NT2/D1 (cell line): ENCODE measurements at places on chromosomes 6 and 20.

- no peak for DNase-seq
Observed at GRCh38 chr6:100685747-100686146, 195.4 kb downstream of the ASCC3 start.

GRCh38 chr6:137093183-137094069 lies 48.7 kb upstream of the IL20RA start:
- no peak for DNase-seq

- no peak for DNase-seq
Observed at GRCh38 chr6:14728396-14729024, 517.4 kb upstream of the JARID2 start.

GRCh38 chr20:12914804-12915203 lies 94.0 kb upstream of the SPTLC3 start:
- DNase-seq = no peak

DNA sequence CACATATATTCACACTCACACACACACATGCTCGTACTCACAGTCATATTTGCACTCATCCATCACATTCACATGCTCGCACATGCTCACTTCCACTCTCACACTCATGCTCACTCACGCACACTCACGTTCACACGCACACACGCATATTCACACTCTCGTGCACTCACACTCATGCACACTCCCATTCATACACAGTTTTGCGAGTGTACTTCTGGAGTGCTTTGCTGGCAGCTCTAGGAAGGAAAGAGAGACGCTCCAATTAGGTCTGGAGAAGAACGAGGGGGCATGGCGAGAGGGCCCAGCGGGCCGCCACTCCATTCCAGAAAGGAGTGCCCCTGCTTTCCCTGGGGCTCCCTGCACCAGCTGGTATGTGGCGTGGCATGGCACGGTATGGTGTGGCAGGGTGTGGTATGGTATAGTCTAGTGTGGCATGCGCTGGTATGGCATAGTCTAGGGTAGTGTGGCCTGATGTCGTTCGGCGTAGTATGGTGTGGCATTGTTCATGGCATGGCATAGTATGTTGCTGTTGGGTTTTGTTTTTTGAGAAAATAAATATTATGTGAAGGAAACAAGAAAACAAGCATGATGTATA lies 216.8 kb upstream of the CDYL start:
- no peak for DNase-seq

DNA sequence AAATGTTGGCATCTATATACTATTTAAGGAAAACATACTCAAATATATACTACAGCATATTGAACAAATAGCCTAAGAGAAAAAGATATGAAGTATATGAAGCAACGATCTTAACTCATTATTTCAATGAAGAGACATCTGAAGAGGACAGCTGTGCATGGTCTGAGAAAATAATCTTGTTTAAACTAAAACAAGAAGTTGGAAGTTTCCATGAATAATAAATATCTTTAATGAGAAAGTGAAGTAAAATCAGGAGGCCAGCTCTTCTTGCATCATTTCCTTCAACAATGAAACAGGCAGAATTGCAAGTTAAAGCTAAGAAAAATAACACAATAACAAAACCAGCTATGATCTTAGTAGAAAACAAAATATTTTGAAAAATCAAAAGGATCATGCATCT lies 1265.4 kb upstream of the MAP3K7 start:
- no peak for DNase-seq

GRCh38 chr20:12927489-12927888 lies 81.3 kb upstream of the SPTLC3 start:
- DNase-seq = no peak

- DNase-seq = no peak
Observed at GRCh38 chr6:20334334-20334733, 67.3 kb upstream of the E2F3 start.

DNA sequence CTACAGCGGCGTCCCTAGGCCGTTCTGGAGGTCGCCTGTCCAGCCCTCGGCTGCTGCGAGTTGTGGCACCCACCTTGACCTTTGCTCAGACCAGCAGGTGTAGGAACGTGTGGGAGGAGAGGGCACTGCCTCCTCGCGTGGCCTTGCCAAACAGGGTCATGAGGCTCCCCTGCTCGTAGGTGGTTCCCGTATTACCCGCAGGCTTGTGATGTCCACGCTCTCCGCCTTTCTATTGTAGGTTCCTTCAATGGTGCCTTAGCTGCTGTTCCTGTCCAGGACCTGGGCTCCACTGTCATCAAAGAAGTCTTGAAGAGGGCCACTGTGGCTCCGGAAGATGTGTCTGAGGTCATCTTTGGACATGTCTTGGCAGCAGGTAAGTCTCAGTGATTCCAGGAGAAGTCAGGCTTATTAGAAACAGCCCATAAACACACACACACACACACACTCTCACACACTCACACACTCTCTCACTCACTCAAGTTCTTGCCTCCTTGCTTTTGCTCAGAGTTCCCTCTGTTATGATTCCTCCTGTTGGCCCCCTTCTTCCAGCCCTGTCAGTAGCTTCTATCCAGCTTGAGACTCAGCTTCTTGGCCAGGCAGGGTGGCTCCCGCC lies 942 bp downstream of the ACAT2 start:
- no peak for DNase-seq

- DNase-seq = peak; percentile 72
Observed at GRCh38 chr6:121437851-121438651, 2.6 kb downstream of the GJA1 start.

GRCh38 chr6:91387290-91388059 lies 800.6 kb upstream of the MAP3K7 start:
- no peak for DNase-seq

- DNase-seq = no peak
Observed at GRCh38 chr6:20840675-20841074, 306.4 kb downstream of the CDKAL1 start.

- DNase-seq = peak; percentile 66
Observed at GRCh38 chr20:59222253-59223181, 58.9 kb downstream of the ZNF831 start.
